ENCODE measurements at places on chromosomes 7 and 10.

DNA sequence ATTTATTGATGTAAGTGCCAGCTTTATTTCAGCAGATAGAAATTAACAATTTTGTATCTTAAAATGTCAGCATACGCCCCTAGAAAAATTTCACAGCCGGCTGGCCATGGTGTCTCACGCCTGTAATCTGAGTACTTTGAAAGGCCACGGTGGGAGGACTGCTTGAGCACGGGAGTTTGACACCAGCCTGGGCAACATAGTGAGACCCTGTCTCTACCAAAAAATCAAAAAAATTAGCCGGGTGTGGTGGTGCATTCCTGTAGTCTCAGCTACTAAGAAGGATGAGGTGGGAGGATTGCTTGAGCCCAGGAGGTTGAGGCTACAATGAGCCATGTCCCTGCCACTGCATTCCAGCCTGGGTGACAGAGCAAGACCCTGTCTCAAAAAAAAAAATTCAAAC lies 14.1 kb downstream of the GTF2I start:
- DNase-seq: no peak

- DNase-seq: no peak
Measured at GRCh38 chr10:90642136-90642535, 215.7 kb downstream of the HTR7 start.

DNA sequence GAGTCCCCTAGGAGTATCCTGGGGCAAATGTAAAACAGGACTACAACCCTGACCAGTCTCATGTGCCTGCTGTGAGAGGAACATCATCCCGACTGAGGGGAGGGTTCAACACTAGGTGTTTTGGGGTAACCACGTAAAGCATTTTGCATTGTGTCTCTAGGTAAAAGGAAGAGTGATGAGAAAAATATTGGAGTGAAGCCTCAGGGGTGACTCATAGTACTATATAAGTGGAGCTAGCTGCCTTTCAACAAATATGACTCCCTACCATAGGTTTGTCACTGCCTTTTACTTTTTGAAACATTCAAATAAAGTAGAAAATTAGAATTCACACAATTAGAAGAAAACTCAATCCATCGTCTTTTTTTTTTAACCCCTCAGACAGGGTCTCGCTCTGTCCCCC lies 2.6 kb upstream of the CAMK2G start:
- DNase-seq: no peak

DNA sequence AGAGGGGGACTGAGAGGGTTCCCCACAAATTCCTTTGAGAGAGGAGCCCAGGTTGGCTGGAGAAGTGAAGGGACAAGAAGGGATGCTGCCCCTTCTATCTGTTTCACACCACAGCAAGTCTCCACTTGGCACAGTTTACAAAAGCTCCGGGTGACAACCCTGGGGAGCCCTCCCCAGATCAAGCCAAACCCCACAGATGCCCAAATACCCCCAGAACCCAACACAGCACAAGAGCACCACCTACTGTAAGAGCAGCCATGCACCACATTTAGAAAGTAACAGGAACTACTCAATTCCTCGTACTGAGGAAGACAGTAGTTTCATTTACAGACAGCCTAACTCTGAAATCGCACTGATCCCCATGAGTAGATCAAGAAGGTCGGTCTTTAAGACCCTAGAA lies 67.8 kb upstream of the ATP6V0A4 start:
- no peak for DNase-seq

DNA sequence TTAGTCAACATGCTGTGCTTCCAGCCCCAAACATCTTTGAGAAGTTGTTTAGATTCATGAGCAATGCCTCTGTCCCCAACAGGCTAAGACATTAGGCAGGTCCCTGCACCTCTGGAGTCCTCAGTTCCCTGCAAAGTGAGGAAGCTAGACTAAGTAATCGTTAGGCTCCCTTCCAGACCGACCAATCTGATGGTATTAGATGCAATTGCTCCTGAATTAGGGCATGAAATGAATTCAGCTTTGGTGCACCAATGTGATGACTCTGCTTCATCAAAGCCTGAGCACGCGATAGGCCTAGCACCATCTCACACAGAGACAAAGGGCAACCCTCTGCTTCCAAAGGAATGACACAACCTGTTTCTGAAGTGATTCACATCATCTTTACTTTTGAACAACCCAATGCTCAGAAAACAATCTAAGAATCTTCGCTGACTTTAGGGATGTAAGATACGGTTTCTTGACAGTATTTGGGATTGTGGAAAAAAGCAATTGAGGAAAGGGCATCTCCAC lies 723 bp upstream of the TES start:
- DNase-seq: no peak

GRCh38 chr10:59847326-59847725 lies 59.0 kb downstream of the CCDC6 start:
- DNase-seq: no peak

GRCh38 chr7:115267503-115267902 lies 345.6 kb downstream of the MDFIC start:
- DNase-seq: no peak
